Chondrocyte (in vitro differentiated cells): ENCODE measurements at places on chromosomes 13 and 19. TPM values are rescaled to one million over a fixed set of nuclear protein-coding genes. Genes with fewer than 3 reads are reported as not detected.

GRCh38 chr13:75579529-75579928, 29.9 kb downstream of the UCHL3 start:
- no peak for DNase-seq
- H3K4me1 ChIP-seq, result peaks cover 14% of the 10 kb centered on the region
- H3K27ac ChIP-seq, result peak overlapping the region; percentile 59
- no peaks in the 10 kb centered on the region for H3K27me3 ChIP-seq
- no peak overlapping the region for H3K4me3 ChIP-seq

Gene DPF1
- 2.1 to 4.8 TPM (median 2.4 TPM) in 3 replicates for total RNA-seq

DNA sequence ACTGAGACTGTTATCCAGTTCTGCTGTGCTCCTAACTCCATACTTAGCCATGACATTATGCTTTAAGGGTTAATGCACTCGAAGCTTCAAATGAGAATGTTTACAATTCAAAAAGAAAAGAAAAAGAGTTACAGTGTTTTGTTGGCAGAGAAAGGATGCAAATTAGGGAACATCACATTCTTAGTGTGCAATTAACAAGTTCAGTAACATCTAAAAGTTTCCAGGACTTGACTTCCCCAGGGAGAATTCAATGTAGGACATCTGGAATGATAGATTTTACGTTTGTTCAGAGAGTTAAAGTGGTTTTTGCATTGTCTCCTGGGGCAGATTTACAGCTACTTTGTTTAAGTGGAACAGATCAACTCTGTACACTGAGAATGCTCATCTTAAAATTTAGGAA, 525.2 kb downstream of the LIG4 start:
- no peak overlapping the region for H3K27ac ChIP-seq
- no peak for DNase-seq
- no peak overlapping the region for H3K4me3 ChIP-seq
- H3K36me3 ChIP-seq, result no peaks in the 10 kb centered on the region

Gene IGFLR1
- 0.59 to 1.4 TPM (median 0.99 TPM) in 3 replicates for total RNA-seq

Gene CDC37
- total RNA-seq, result 137 to 159 TPM (median 141 TPM) in 3 replicates

Gene TNNT1
- 0.62 TPM in 1 of 3 replicates, not detected in the others for total RNA-seq

Gene ADGRE3
- not detected in 3 replicates for total RNA-seq

DNA sequence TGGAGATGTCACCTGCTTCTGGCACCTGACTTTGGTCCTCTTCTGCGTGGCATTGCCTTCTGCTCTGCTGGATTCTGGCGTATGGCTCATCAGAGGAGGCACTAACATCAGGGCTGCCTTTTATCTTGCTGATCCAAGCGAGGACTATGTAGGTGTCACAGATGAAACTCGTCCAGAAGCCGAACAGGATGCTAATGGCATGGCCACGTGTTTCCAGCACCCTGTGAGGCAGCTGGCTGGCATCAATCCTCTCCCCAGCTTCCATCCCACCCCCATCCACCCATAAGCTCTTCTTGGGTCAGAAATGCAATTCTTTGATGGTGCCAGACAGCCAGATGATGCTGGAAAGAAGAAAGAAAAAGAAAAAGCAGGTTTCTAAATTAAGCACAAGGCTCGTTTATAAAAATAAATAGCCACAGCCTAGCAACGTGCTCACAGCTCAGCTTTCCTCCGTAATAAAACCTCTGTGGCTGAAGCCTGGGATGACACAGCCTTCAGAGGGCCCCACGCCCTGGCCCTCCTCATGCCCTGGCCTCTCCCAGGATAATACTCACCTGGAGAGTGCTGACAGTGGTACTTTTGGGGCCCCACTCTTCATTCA, 212.9 kb upstream of the SERP2 start:
- no peaks in the 10 kb centered on the region for H3K36me3 ChIP-seq
- H3K4me3 ChIP-seq, result no peak overlapping the region
- peak overlapping the region; percentile 60 for H3K27ac ChIP-seq
- no peak for DNase-seq

Gene A1BG
- 49.7 to 53.8 TPM (median 50.2 TPM) in 3 replicates for total RNA-seq

DNA sequence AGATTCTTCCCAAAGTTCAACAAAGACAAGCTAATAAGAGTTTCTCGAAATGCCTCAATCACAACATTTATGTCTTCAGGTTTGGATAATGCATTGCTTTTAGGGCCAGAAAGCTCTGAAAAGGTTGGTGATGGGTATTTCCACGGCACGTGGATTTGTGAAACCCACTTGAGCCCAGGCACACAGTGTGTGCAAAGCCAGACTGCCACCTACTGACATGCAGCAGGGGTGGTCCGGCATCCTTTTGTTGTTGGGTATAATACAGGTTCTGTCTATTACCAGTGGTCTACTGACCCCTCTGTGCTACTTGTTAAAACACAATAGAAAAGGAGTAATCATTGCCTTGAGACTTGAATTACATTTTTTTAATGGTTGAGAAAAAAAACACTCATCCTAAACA, 225.6 kb downstream of the RAP2A start:
- no peaks in the 10 kb centered on the region for H3K4me1 ChIP-seq
- DNase-seq, result no peak
- H3K4me3 ChIP-seq, result no peak overlapping the region
- H3K27ac ChIP-seq, result no peak overlapping the region
- H3K27me3 ChIP-seq, result no peaks in the 10 kb centered on the region
- H3K36me3 ChIP-seq, result no peaks in the 10 kb centered on the region

DNA sequence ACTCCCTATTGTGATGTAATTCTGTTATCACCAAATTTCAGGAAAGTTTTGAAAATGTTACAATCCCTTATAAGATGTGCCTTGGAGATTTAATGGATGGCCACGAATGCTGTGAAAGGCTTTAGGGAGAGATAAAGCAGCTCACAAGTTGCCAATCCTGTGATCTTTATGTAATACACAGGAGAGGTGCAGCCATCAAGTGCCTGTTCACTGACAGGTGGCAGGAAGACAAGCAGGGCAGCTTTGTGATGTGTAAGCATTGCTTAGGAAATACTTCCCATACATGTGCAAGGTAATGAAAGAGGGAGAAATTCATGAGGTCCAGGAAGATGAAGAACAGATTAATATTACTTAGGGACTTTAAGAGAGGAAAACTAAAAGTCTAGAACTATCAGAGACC, 628.8 kb downstream of the SLITRK6 start:
- no peaks in the 10 kb centered on the region for H3K36me3 ChIP-seq
- no peak overlapping the region for H3K27ac ChIP-seq
- no peak for DNase-seq
- H3K27me3 ChIP-seq, result no peaks in the 10 kb centered on the region
- no peak overlapping the region for H3K4me3 ChIP-seq

- H3K4me3 ChIP-seq, result no peak overlapping the region
- no peak for DNase-seq
- H3K27me3 ChIP-seq, result no peaks in the 10 kb centered on the region
- H3K27ac ChIP-seq, result no peak overlapping the region
- H3K4me1 ChIP-seq, result peaks cover 13% of the 10 kb centered on the region
Measured at GRCh38 chr13:46756977-46757376, 40.0 kb downstream of the ESD start.

- no peak for DNase-seq
- H3K36me3 ChIP-seq, result peaks cover 3% of the 10 kb centered on the region
- H3K27ac ChIP-seq, result no peak overlapping the region
- H3K27me3 ChIP-seq, result no peaks in the 10 kb centered on the region
- H3K4me3 ChIP-seq, result peak overlapping the region; percentile 28
Measured at GRCh38 chr19:35993923-35994598, 927 bp upstream of the SDHAF1 start.

DNA sequence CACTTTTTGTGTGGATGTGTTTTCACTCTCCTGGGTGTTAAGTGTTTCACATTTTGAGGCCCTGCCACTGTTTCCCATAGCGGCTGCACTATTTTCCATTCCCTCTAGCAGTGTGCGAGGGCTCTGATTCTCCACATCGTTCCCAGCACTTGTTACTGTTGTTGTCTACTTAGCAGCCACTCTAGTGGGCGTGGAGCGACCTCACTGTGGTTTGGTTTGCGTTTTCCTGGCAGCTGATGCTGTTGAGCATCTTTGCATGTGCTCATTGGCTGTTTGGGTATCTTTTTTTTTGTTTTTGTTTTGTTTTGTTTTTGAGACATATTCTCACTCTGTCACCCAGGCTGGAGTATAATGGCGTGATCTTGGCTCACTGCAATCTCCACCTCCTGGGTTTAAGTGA, 14.4 kb downstream of the NAXD start:
- DNase-seq, result no peak
- peaks cover 34% of the 10 kb centered on the region for H3K4me1 ChIP-seq
- H3K27ac ChIP-seq, result peak overlapping the region; percentile 18
- H3K4me3 ChIP-seq, result no peak overlapping the region
- H3K27me3 ChIP-seq, result no peaks in the 10 kb centered on the region
- H3K36me3 ChIP-seq, result peaks cover 6% of the 10 kb centered on the region

- no peaks in the 10 kb centered on the region for H3K36me3 ChIP-seq
- no peak overlapping the region for H3K4me3 ChIP-seq
- no peaks in the 10 kb centered on the region for H3K27me3 ChIP-seq
- DNase-seq, result no peak
Measured at GRCh38 chr13:33520468-33520839, 234.9 kb upstream of the STARD13 start.

DNA sequence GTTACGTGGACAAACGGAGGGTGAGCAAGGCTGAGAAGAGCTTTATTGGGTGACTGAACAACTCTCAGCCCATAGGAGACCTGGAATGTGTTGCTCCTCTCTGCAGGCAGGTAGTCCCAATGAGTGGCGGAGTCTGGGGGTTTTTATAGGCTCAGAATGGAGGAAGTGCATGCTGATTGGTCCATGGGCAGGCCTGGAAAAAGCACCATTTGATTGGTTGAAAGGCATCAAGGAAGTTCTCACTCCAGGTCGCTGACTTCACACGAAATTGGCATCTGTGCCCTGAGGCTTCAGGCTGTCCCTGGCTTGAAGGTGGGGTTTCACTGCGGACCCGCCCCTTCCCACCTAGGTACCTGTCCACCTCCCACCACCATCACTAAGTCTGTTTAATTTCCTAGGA, 65.4 kb downstream of the SPATA13 start:
- no peak for DNase-seq
- H3K4me1 ChIP-seq, result no peaks in the 10 kb centered on the region
- no peak overlapping the region for H3K27ac ChIP-seq
- H3K4me3 ChIP-seq, result no peak overlapping the region

DNA sequence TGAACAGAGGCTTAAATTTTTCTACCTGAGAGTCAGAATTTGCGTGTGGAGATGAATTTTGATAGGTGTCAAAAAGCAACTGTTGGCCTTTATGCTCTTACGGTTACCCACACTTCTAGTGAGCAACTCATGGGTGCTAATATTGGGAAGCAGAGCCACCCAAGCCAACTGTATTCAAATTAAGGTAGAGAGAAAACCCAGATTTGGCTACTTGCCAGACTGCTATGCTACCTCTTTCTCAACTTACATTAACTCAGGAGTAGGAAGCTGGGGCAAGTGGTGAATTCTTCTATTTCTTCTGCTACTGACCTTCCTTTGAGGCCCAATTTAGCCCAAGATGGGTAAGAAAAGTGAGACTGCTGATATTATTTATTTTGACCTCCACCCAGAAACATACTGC, 83.9 kb downstream of the OLFM4 start:
- no peaks in the 10 kb centered on the region for H3K36me3 ChIP-seq
- peaks cover 1% of the 10 kb centered on the region for H3K27me3 ChIP-seq
- H3K27ac ChIP-seq, result no peak overlapping the region
- no peaks in the 10 kb centered on the region for H3K4me1 ChIP-seq
- no peak overlapping the region for H3K4me3 ChIP-seq

Gene VSTM1
- not detected in 3 replicates for total RNA-seq

DNA sequence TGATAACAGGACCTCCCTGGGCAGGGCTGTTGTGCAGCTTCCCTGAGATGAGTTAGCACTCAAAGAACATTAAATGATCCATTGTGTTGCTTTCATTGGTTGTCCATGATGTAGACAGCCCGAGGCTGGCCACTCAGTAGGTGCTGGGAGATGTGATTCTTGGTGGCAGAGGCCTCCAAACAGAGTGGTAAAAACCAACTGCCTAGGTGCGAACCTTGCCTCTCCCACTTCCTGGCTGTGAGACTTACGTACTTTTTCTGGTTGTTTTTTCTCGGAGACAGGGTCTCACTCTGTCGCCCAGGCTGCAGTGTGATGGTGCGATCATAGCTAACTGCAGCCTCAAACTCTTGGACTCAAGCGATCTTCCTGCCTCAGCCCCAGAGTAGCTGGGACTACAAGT, 6.2 kb downstream of the SARS2 start:
- H3K27ac ChIP-seq, result no peak overlapping the region
- H3K36me3 ChIP-seq, result peaks cover 18% of the 10 kb centered on the region
- no peaks in the 10 kb centered on the region for H3K27me3 ChIP-seq
- H3K4me1 ChIP-seq, result peaks cover 9% of the 10 kb centered on the region

Gene UHRF1
- total RNA-seq, result 15.7 to 42.5 TPM (median 17.4 TPM) in 3 replicates

DNA sequence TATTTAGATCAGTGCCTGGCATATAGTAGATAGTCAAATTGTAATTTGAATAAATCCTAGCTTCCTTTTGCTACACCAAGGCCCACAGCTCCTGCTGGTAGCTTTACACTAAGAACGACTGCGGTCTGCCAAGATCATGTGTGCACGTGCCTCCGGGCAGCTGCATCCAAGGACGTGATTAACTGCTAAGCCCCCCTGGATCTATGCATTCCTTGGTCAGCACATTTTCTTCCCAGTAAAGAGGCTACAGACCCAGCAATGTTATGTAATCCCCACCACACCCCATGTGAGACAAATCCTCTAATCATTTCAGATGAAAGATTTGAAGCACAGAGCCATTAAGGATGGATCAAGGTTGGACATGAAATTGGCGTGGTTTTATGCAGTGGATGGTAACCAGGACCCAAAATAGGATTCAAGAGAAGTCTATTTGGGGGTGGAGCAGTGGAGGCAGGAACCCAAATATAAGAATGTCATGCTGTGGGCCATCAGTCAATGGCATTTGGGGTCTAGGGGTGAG, 65.2 kb upstream of the PEG3 start:
- H3K27ac ChIP-seq, result no peak overlapping the region
- DNase-seq, result no peak
- H3K27me3 ChIP-seq, result no peaks in the 10 kb centered on the region
- no peaks in the 10 kb centered on the region for H3K4me1 ChIP-seq
- no peak overlapping the region for H3K4me3 ChIP-seq

- H3K36me3 ChIP-seq, result no peaks in the 10 kb centered on the region
- no peak overlapping the region for H3K4me3 ChIP-seq
- no peak for DNase-seq
- peaks cover 14% of the 10 kb centered on the region for H3K4me1 ChIP-seq
Measured at GRCh38 chr13:112998521-112999280, 29.7 kb downstream of the MCF2L start.

Gene SELENOV
- not detected in 3 replicates for total RNA-seq

Gene DIAPH3
- 20.7 to 24.1 TPM (median 23.7 TPM) in 3 replicates for total RNA-seq

Gene IFNL1
- not detected in 3 replicates for total RNA-seq

Gene PSG11
- not detected in 3 replicates for total RNA-seq
